ENCODE measurements at places on chromosomes 4 and X.

DNA sequence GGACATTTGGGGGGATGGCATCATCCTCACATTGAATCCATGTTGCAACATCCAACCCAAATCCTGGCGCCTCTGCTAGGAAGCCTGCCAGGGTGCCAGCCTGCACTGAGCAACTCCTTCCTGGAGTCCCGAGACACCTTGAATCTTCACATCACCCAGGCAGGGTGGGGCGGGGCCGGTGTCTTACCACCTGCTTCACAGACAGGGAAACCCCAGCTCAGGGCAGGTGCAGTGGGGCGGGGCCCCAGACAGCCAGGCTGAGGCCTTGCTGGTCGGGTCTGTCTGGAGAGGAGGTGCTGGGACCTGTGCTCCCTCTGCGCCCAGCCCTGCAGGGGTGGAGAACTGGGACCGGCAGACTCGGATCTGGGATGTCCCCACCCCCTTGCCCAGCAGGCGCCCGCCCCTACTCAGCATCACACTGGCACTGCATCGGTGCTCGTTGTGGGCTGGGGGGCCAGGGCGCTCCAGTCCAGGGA, 31.5 kb upstream of the HTRA3 start:
- no peak for DNase-seq

GRCh38 chrX:19889582-19890342, 2.4 kb upstream of the SH3KBP1 start:
- peak; percentile 34 for DNase-seq

- DNase-seq, result no peak
Measured at GRCh38 chr4:168928346-168928745, 81.7 kb downstream of the CBR4 start.

- DNase-seq, result no peak
Measured at GRCh38 chr4:139223682-139224317, 46.8 kb upstream of the ELF2 start.

DNA sequence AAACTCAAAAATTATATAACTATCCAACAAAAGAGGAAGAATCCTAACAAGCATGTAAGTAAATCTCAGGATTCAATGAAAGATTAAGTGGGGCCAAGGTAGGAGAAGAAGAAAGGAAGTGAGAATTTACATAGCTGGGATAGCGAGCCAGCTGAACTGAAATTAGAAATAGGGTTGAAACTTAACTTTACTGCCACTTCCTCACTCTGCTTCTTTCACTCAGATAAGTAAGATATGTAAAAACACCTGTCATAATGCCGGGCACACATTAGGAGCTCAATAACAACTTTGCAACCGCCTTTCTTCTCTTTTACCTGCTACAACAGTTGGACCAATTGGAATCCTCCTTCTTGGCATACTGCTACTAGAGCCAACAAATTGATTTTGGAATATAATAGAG, 129.4 kb downstream of the CNKSR2 start:
- no peak for DNase-seq

GRCh38 chr4:42708625-42709024, 51.7 kb upstream of the ATP8A1 start:
- no peak for DNase-seq

DNA sequence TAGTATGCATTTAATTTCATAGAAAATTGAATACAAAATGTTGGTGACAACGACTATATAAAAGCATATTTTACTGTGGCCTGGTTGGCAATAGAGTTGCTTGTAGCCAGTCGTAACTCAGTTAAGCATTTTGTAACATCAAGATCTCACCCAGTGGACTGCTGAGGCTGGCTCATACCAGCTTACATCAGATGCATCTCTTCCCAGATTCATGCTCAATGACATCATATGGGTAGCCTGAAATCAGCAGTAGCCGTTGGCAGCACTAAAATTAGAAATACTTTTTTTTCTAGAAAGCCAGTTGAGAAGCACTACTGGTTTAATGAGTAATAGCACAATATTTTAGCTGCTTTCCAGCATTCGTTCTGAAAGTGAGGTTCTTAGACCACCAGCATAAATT, 341.2 kb downstream of the TECRL start:
- no peak for DNase-seq

DNA sequence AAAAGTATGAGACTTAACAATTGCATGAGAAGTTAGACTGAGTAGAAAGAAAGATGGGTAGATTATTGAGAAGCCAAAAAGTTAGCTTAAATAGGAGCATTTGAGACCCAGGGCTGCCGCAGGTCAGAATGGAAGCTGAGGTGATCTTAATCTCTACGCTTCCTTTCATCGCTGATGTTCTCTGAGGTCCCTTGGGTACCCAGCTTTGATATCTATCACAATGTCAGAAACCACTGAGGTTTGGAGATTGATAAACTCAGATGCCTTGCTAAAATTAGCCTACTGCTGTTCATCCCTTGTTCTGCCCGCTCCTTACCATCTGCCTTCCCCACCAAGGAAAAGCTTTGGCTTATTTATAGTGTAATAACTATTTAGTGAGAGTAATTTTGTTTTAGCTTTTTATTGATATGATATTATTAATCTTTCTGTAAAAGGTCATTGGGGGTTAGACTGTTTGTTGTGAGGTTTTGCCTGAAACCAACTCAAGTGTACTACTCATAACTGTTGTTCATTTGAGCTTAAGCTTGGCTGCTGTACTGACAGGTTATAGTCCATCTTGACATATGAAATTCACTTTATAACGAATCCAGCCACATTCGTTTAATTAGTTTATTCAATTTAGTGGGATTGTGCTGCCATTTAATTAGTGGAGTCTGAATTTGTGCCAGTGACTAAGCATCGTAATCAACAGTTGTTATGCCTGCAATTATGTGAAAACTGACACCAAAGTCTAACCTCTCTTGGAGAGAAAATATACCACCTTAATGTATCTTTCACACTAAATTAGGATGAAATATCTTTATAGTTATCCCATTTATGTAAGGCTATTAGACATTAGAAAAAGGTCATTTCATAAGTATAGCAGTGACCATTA, 15.1 kb downstream of the MCUB start:
- no peak for DNase-seq

GRCh38 chr4:80990851-80991250, 39.7 kb upstream of the BMP3 start:
- DNase-seq, result no peak

GRCh38 chr4:77650787-77651186, 45.2 kb downstream of the CXCL13 start:
- no peak for DNase-seq

Measured in mucosa of gallbladder (tissue), 1 donor.